NCI-H526 treated with DMSO at 0.1 percent for 48 hours (cell line): ENCODE measurements at places on chromosomes 16 and 17.

- DNase-seq = no peak
Observed at GRCh38 chr17:50188531-50188920, 12.9 kb downstream of the COL1A1 start.

DNA sequence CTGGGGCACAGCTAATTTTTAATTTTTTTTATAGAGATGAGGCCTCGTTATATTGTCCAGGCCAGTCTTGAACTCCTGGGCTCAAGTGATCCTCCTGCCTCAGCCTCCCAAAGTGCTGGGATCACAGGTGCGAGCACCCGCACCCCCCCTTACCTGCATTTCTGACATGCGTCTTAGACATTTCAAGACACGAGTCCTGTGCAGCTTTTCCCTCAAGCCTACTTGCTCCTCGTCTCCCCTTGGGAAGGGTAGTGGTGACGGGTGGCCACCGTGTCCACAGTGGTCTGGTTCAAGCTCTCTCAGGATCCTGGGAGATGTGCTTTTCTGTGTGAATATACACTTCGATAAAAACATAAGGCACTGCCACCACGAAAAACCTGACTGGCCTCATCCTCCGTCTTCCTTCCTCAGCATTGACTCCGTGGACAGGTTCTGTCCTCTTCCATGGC is 9.6 kb downstream of the CANT1 start:
- DNase-seq = no peak

DNA sequence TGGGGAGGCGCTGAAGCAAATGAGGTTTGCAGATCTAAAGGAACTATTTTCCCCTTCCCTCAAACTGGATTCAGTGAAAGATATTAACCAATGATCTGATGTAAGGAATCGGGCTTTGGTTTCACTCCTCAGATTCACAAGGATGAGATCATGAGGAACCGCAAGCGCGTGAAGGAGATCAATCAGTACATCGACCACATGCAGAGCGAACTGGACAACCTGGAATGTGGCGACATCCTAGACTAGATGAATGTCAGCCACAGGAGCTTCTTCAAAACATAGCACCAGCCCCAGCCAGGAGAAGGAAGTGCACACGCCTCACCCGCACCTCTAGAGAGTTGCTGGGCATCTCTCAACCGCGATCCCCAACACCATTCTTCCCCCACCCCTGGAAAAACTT is 22.5 kb downstream of the ATPAF2 start:
- no peak for DNase-seq

DNA sequence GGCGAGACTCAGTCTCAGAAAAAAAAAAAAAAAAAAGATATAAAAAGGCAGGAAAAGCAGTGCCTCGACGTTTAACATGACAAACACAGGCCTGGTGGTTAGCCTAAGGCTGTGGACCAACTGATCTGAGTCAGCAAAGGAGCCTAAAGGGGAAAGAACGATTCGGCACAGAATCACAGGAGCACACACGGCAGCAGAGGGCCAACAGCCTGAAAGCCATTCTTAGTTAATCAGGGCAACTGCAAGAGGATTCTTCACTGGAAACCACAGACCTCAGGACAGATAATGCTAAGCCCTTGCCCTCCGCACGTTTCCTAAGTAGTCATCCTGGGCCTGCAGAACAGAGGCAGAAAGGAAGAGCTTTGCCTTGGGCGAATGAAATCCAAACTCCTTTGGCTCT is 14.7 kb downstream of the TMEM11 start:
- no peak for DNase-seq

DNA sequence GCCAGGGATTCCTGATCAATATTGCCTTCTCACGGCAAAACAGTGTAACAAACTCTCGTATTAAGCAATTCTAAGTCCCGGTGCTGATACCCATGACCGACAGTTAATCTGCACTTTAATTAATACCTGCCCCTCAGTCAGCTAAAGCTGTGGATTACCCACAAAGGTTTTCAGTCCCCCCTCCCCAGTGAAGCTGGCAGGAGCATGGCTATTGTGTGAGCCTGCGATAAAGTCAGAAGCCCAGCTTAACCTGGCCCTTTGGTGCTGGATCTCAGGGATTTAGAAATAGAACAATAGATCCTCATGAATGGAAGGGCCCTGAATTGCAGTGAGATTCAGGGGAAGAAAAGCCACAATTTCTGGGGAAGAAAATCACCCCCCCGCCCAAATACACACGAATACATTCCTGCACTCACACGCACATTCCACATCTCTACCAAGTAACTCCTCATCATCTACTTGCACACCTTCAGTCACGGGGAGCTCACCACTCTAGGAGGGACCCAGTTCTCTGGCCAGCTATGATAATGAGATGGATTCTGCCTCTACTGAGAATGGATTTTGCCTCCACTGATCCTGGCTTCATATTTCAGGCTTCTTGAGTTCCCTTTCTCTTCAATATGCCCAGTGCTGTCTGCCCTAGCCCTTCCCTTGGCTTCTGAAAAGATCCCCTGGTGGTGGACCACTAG is 102.6 kb downstream of the WSCD1 start:
- DNase-seq = no peak

GRCh38 chr16:22633280-22633679 is 122.6 kb downstream of the NPIPB5 start:
- no peak for DNase-seq

DNA sequence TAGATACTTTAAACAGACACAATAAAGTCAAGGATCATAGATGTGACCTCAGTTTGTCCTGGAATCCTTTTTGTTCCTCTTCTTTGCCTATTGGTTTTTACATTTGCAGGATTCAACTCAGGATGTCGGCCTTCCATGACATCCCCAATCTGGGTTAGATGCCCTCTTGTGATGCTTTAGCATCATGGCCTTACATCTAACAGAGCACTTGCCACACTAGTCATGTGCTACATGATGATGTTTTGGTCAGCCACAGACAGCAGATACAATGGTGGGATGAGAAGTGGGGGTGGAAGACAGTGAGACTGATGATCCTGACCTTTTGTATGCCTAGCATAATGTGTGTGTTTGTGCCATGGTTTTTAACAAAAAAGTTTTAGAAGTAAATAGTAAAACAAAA is 1.8 kb upstream of the SYNRG start:
- no peak for DNase-seq

DNA sequence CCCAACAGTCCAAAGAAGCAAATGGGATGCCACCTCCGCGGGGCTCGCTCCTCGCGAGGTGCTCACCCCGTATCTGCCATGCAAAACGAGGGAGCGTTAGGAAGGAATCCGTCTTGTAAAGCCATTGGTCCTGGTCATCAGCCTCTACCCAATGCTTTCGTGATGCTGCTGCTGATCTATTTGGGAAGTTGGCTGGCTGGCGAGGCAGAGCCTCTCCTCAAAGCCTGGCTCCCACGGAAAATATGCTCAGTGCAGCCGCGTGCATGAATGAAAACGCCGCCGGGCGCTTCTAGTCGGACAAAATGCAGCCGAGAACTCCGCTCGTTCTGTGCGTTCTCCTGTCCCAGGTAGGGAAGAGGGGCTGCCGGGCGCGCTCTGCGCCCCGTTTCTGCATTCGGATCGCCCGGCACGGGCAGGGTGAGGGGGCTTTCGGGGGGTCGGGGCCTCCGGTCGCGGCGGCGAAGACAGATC is at the start of gene CDH13:
Gene CDH13, plus strand, starts transcription at position 179 of the 471 bp plus-strand sequence.
- peak; percentile 4 for DNase-seq

- DNase-seq = no peak
Observed at GRCh38 chr16:67419502-67419901, 3.2 kb upstream of the ZDHHC1 start.

GRCh38 chr16:68444056-68444657 is 4.2 kb downstream of the SMPD3 start:
- no peak for DNase-seq

DNA sequence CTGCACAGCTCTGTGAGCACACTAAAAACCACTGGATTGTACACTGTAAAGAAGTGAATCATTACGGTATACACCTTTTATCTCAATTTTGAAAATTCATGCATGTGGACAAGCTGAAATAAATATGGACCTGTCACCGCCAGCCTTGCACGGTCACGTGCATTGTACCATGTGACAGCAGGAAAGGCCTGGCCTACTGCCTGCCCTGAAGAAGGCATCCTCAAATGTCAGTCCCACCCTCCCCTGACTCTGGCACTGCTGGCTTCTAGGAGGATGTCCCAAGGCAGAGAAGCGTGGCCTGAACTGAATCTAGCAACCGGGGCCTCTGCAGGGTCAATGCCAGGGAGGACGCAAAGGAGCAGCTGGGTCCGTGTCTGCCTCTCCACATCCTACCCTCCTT is 34.6 kb downstream of the SLC38A8 start:
- no peak for DNase-seq

GRCh38 chr16:87172632-87173031 is 144.6 kb downstream of the C16orf95 start:
- DNase-seq = no peak

DNA sequence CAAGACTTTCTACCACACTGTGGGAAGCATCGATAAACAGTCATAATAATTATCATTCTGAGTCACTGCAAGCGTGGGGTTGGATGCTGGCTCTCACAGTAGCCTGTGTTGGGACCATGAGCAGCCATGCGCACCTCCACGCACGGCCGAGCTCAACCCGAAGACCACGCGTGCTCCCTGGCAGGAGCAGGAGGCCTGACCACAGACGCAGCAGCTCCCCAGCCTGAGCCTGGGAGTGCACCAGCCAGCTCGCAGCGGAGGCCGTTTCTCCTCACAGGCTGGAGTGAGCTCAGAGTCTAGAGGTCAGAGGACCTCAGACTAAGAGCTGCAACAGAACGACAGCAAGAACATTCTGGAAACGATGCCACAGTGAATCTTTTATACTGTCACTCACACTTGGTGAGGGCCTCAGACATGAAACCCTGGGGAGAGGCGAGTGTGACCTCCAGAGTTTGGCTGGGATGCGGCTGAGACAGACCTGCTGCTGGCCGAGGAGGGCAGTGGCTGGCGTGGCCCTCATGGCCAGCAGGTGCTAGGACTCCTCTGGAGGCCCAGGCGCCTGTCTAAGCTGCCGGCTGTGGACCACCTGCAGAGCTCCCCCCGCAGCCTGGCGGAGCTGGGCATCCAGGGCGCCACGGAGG is 6.0 kb downstream of the NDUFAF8 start:
- DNase-seq = no peak

DNA sequence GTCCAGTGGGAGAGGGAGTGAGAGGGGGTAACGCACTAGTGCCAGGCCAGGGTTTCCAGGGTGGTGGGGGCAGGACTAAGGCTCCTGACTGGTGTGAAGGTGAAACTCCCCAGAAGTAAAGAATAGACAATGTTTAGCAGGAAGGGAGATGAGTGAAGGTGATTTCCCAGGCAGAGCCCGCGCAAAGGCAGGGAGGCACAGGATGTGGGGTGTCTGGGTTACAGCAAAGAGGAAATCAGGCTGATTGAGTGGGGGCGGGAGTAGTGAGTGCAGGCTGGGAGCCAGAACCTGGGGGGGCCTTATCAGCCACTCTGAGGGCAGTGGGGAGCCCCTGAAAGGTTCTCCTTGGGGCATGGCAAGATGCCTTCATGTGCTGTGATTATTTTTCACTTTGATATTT is 167.5 kb downstream of the UTP18 start:
- DNase-seq = no peak

DNA sequence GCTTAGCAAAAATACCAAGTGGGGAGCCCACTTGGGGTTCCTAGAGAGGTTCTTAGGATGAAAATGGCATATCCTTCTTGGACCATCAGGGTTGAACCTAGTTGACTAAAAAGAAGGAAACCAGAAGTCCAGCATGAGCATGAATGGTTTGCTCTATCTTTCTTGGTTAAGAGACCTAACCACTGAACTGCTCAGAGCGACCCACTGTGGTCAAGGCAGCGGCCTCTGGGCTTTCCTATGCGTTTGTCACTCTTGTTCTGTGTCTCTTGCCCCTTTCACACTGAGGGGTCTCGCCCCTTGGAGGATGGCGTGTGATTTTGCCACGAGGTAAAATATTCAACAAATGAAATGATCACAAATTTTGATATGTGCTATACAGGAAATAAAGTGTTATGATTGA is 526 bp upstream of the BORCS6 start:
- no peak for DNase-seq

- DNase-seq = no peak
Observed at GRCh38 chr17:31859487-31860008, 504 bp upstream of the COPRS start.

DNA sequence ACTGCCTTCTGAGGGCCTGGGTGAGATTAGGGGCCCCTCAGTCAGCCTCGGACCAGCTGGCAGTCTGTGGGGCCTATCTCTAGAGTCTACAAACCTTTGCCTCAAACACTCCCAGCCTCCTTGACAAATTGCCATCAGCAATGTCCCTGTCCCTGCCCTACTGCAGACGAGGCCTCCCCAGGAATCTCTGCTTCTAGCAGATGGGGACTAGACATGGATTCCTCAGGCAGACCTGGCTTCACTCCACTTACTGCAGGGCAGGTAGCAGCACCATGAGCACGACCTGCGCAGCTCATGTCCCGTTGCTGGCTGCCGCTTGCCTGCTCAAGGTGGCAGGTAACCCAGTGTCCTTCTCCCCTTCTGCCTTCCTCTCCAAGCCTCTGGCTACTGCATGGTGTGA is 49.1 kb downstream of the PLD6 start:
- no peak for DNase-seq

DNA sequence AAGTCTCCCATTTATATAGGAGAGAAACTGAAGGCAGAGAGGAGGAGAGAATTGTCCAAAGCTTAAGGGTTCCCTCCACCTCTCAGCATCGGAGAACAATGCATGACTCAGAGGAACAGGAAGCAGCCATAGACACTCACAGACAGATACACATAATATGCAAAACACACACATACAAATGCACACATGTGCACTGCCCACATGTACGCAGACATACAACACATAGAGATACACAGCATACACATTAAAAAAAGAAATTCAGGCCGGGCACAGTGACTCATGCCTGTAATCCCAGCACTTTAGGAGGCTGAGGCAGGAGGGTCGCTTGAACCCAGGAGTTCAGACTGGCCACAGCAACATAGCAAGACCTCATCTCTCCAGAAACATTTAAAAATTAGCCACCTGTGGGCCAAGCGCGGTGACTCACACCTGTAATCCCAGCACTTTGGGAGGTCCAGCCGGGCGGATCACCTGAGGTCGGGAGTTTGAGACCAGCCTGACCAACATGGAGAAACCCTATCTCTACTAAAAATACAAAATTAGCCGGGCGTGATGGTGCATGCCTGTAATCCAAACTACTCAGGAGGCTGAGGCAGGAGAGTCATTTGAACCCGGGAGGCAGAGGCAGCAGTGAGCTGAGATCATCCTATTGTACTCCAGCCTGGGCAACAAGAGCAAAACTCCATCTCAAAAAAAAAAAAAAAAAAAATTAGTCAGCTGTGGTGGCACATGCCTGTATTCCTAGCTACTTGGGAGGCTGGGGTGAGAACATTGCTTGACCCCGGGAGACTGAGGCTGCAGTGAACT is 11.3 kb downstream of the ERAL1 start:
- no peak for DNase-seq
